Foreskin melanocyte (primary cell): ENCODE measurements at places on chromosomes 5 and 9.

GRCh38 chr5:181173027-181173419 is 25.6 kb downstream of the OR2V2 start:
- DNase-seq, result no peak

DNA sequence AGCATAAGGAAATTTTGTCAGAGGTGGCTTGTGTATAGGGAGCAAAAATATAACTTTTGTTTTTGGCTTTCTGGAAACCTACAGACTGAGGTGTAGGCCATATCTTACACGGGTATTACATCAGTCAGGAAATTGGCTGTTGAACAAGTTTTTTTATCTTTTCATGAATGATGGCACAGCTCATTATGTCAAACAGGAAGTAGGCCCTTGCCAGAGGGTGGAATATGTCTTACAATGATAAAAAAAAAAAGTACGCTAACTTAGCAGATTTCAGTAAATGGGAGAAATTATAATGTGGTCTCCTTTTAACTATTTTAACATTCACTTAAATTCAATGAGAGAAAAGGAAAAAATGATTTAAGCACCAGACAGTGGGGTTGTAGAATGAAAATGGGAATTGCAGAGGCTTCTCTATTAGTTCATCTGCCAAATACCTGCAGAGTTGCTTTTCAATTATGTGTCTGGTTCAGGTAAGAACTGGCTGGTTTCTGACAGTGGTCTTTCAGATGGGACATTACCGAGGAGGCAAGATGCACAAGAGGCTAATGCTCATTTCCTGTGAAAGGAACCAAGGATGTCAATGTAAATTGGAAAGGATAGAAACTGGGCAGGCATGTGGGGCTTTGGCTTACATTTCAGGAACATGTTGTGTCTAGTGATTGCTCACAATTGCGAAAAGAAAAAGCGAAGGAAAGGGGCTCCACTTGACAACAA is 169.9 kb downstream of the NNT start:
- peak; percentile 38 for DNase-seq

DNA sequence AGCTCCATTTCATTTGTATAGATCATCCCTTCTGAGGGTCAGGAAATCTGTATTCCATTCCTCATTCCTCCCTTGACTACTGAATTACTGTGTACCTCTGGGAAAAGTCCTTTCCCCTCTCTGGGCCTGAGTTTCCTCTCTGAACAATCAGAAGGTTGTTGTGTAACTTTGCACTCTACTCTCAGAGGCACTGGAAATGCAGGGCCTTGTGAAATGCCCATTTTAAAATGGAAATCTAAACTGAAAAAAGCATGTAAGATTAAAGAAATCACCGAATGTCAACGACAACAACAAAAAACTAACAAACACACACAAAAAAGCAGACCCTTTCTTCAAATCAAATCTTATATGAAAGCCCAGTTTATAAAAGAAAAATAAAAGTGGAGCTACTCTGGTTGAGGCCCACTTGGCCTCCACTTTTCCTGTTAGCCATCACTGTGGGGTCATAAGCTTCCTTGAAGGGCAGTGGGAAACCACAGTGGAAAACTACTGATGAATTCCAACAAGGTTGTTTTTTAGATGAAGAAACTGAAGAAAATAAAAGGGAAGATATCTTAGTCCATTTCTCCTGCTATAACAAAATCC is 21.6 kb upstream of the GRPEL2 start:
- no peak for DNase-seq

DNA sequence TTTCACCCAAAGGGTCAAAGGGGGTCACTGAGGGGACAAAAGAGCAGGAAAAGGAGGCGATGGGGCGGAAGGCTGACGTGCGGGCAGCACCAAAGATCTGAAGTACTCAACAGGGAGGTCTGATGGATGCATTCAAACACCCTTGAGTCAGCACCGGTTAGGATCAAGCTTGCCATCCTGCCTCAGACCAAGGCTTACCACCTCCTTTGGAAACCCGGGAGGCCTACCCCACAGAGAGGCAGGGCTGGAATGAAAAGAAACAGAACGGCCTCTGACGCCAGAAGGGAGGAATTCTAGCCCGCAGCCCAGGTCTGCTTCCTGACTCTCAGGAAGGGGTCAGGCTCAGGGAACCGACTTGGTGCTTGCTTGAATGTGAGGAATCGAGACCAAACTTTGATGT is 125.6 kb downstream of the PAPPA start:
- no peak for DNase-seq

GRCh38 chr5:179699616-179700237 is 960 bp downstream of the CANX start:
- peak; percentile 25 for DNase-seq

DNA sequence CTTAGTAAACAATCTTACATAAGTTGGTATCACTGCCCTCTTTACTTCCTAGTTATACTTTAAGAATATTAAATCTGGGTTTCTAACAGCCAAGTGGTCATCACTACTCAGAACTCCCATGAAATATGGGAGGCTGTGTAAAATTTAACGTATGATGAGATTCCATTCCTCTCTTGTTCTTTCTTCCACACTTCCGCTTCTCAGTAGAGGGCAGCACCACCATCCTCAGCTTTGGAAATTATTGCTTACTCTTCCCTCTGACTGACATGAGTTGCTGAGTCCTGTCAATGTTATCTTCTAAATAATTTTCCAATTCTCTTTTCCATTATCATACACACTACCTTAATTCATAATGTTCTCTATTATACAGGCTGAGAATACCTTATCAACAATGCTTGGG is 194.0 kb downstream of the RFX3 start:
- DNase-seq, result peak; percentile 30

DNA sequence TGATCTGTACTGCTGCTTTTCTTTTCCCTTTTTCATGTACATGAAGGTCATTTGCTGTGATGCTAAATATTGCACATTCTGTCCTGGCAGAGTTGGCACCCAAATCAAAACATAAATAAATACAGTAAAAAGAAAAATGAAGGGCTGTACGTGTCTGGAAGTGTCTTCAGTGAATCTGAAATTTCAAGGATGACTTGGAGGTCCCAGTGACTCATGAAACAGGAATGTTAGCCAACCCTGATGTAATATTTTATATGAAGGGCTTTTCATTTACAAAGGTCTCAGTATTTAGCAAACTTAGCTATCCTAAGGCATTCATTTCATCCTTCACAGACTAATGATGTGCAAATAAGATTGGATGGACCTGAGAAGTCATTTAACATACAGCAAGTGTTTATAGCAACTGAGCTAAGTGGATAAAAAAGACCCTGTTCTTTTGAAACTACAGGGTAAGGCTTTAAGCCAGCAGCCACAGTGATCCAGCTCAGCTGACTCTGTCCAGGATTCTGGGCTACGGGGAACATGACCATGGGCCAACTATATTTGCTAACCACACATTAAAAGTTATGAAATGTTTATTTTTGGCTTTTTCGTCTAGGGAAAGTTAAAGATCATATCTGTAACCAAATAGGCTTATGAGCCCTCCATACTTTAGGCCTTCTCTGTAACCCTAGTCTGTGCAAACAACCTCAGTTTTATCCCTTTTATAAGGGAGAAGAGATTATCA is 104.0 kb upstream of the DMRTA1 start:
- DNase-seq, result peak; percentile 40

DNA sequence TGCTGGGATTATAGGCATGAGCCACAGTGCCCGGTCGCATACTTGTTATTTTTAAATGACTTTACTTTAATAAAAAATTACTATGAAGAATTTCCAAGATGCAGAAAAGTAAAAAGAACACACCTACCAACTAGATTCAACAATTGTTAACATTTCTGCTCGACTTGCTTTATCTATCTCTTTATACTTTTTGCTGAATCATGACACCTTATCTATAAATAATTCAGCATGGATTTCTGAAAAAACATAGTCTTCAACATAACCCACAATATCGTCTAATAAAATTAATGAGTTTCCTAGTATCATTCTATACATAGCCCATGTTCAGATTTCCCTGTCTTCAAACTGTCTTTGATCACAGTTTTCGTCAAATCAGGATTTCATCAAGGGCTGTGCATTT is 25.9 kb downstream of the HMCN2 start:
- no peak for DNase-seq

DNA sequence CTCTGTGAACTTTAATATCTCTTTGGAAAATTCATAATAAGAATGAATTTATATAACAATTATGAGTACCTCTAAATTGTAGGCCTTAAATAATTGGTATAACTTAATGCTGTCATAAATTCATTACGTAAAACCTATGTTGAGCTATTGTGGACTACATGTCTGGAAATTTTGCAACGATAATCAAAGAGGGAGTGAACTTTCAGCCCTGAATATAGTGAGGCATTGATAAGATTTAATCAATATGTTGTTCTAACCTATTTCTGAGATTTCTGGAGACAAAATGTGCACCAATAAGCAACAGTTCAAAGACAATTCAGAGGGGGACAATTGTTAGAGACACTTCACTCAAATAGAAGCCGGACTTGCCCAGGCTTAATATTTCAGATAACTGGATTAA is 499.4 kb downstream of the ELAVL2 start:
- no peak for DNase-seq

GRCh38 chr5:174505621-174506020 is 218.8 kb upstream of the MSX2 start:
- peak; percentile 76 for DNase-seq

- DNase-seq, result no peak
These were observed 692.3 kb downstream of the PTPRD start for GRCh38 chr9:9920425-9921060.

- DNase-seq, result no peak
These were observed 26.9 kb upstream of the ITGA1 start for GRCh38 chr5:52760695-52761366.

GRCh38 chr9:130172161-130172857 is at the start of gene NCS1:
TSS of gene NCS1 (plus strand) at chr9:130172404. CDS start at chr9:130172664, 260 bp downstream.
- DNase-seq, result peak; percentile 33

- DNase-seq, result no peak
These were observed 278.1 kb downstream of the AOPEP start for GRCh38 chr9:95004411-95005277.

DNA sequence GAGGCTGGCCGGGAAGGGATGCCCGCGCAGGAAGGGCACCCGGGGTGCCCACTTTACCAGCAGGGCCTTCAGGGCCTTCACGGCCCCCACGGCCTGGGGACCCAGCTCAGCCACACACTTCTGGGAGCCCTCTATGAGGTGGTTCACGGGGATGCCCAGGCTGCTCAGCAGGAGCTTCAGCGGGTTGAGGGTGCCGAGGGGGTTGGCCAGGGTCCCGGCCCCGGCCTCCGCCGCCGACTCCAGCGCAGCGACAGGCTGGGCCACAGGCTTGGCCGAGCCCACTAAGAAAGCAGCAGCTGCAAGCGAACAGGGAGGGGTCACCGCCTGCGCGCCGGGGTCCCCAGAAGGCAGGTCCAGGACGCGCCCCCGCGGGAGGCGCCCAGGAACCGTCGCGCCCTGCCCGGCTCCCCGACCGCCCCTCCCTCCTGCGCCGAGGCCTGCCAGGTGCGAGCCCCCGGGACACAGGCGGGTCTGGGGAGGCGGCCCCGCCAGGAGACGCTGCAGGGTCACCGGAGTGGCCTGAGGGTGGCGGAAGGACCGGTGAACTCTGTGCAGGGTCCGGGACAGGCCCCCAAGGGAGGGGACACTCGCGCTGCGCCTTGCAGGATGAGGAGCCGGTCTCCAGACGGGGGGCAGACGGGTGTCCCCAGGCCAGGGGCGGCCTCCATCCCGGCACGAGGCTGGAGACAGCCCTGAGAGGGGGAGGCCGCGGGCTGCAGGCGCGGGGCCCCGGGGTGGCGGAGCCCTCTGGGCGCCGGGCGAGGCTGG is 572 bp downstream of the SCGB3A1 start:
- DNase-seq, result no peak

DNA sequence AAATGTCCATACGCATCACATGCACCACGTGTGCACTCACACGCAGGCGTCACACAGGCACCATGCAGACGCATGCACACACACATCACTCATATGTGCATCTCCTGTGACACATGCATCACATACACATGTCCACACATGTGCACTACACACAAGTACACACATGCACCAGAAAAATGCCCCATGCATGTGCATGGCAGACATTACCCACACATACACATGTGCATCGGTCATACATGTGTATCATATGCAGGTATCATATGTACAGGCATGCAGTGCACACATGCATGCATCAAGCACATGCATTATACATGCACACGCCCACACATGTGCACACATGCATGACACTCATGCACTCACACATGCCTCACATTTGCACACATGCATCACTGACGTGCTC is 26.1 kb downstream of the ADAMTS2 start:
- DNase-seq, result no peak

GRCh38 chr5:160479220-160479619 is 57.6 kb downstream of the PTTG1 start:
- DNase-seq, result no peak

- DNase-seq, result no peak
These were observed 135.9 kb upstream of the OTULINL start for GRCh38 chr5:14445576-14446290.

DNA sequence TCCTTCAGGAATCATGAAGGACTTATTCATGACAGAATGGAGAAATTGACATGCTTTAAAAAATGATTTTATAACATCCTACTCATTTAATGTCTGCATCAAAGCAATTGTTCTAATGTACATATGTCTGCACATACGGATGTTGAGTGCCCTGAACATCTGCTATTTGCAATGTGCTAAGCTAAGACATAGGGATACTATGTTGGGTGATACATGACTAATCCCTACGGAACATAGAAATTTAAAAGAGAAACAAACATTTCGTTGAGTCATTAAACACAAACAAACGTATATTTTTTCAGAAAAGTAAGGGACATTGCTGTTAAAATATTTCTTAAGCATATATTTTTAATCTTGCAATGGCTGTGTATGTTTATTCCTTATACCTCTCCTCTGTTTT is 686.5 kb upstream of the ADAMTS16 start:
- DNase-seq, result no peak

- DNase-seq, result no peak
These were observed 11.1 kb upstream of the CCIN start for GRCh38 chr9:36158122-36158521.

GRCh38 chr5:67896311-67896929 is 319.1 kb upstream of the PIK3R1 start:
- DNase-seq, result no peak

DNA sequence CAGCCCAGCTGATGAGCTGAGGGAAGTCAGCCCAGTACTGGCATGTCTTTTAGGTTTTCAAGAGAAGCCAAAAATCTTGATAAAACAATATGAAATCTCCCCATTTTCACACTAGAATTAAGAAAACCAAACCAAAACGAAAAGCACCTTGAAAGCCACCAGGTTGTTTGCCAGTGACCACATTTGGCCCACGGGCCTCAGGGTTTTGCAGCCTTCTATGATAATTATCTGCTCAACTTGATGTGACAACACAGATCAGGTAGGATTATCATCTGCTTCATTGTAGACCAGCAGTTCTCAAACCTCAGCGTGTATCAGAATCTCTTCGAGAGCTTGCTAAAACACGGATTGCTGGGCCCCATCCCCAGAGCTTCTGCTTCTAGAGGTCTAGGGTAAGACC is 101.4 kb downstream of the GALNT10 start:
- no peak for DNase-seq

DNA sequence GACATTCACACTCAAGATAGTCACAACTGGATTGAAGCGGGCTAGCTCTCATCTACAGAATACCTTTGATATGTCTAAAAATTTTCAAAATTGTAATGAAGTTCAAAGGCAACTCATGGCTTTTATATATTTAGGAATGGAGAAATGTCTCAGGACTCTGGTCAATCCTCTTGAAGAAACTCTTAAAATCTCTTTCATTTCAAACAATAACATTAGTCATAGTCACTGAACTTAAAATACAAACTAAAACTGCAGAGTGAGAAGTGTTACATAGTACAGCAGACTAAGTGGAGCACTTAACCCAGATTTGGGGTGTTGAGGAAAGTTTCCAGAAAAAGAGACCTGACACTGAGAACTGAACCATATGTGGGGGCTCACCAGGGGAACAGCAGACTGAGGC is 20.7 kb downstream of the FANCC start:
- no peak for DNase-seq

GRCh38 chr5:10283927-10284635 is 23.6 kb downstream of the CMBL start:
- peak; percentile 58 for DNase-seq
